ENCODE measurements at places on chromosomes 5 and 9.
A peak's percentile ranks its signal among the peaks of the same experiment; 100 is the strongest.

DNA sequence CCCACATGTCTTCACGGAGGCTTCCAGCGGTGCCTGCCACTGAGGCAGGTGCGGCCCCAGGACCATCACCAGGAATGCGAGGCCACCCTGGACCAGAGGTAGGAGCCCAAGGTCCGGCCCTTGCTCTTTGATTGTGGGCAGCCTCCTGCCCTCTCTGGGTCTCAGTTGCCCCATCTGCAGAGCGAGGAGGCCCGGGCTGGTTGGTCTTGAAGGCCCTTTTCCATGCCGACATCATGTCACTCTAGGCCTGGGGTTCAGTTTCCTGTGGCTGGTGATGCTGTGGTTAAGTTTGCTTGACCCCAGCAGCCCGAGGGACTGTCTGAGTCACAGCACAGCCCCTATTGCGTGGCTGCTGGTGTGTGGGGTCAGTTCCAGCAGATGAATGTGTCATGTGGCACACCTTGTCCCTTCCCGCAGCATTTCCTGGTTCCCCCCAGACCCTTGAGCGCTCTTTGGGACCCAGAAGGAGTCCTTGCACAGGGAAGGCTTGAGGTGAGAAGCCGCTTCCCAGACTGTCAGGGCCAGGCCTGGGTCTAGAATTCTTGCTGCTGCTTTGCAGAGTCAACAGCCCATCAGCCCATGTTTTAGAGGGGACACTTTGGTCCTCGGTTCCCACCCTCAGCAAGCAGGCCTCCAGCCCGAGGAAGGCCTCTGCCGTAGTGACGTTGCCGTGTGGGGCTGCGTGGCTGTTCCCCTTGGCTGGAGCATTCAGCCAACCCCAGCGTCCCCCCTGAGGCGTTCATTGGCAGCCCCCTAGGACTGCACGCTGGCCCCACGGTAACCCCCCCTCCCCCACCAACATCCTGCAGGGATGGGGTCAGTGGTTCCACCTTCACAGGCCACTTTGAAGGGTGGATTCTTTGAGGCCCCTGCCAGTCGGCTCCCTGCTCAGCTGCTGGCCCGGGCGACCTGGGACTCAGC, 31.0 kb upstream of the HMCN2 start:
- peak overlapping the region; percentile 36 for H3K27ac ChIP-seq
- H3K36me3 ChIP-seq: peaks cover 17% of the 10 kb centered on the region
- peaks cover 7% of the 10 kb centered on the region for H3K4me1 ChIP-seq
- DNase-seq: no peak
- no peak overlapping the region for H3K4me3 ChIP-seq

DNA sequence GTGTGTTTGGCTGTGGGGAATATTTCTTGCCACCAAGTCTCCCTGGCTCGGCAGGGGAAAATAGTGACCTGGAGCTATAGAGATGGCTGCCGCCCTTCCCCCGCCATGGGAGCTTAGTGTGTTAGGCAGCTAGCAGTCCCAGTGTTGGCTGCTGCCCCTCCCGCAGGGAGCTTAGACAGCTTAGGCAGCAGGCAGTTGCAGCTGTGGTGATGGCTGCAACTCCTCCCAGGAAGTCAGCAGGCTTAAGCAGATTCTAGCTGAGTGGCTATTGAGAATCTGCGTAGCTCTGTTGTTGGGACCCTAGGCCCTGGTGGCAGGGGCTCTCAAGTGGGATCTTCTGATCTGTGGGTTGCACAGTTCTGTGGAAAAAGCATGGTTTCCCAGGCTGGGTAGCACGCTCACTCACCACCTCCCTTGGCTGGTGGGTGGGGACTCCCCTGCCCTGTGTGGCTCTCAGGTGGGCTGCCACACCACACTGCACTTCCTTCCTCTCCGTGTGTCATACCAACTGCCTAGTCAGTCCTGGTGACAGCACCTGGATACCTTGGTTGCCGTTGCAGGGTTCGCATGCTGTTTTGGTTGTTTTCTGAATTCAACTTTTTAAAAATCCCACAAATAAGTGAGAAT, 9.3 kb downstream of the OR1N2 start:
- H3K27me3 ChIP-seq: no peaks in the 10 kb centered on the region
- DNase-seq: no peak
- no peak overlapping the region for H3K27ac ChIP-seq

- H3K27ac ChIP-seq: no peak overlapping the region
- no peaks in the 10 kb centered on the region for H3K4me1 ChIP-seq
- H3K4me3 ChIP-seq: no peak overlapping the region
- peak; percentile 57 for DNase-seq
- no peaks in the 10 kb centered on the region for H3K27me3 ChIP-seq
- H3K36me3 ChIP-seq: no peaks in the 10 kb centered on the region
Measured at GRCh38 chr9:134858051-134858841, 22.4 kb upstream of the FCN2 start.

DNA sequence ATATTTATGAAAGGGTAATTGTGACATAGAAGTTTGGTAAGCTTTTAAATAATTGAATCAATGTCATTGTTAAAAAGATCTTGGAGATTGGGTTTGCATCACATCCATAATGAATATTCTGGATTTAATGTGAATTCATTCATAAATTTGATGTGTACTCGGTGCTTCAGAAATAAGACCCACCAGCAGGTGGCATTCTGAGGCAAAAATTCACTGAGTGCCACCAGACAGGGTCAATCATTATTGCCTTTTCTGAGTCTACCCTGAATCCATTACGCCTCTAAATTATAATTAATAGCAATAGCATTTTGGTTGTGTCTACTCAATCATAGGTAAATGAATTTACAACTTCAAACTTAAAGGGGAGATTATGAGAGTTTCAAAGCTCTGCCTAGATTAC, 1.0 kb downstream of the TRPC7 start:
- no peak for DNase-seq
- no peak overlapping the region for H3K27ac ChIP-seq
- H3K27me3 ChIP-seq: no peaks in the 10 kb centered on the region
- H3K4me1 ChIP-seq: no peaks in the 10 kb centered on the region
- H3K4me3 ChIP-seq: no peak overlapping the region

- H3K27me3 ChIP-seq: no peaks in the 10 kb centered on the region
- H3K27ac ChIP-seq: no peak overlapping the region
- no peaks in the 10 kb centered on the region for H3K4me1 ChIP-seq
- H3K36me3 ChIP-seq: no peaks in the 10 kb centered on the region
- DNase-seq: no peak
Measured at GRCh38 chr5:127590156-127590722, 58.6 kb upstream of the CTXN3 start.

DNA sequence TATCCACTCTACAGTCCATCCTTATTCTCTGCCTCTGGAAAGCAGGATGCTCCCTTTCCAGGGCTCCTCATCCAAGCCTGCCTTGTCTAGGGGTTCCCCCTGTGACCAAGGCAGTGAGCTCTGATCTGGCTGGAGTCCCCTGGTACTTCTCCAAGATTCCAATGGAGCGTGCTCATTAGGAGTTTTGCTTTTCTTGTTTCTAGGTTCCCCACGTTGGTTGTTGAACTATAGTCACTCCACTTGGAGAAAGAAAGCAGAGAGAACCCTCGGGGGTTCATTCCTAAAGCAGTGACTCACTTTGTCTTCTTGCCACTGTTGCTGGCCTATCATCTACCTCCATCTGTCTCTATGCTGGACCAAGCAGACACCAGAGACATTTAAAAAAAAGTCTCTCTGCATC, 192.6 kb downstream of the TLE4 start:
- no peaks in the 10 kb centered on the region for H3K36me3 ChIP-seq
- H3K4me1 ChIP-seq: peaks cover 3% of the 10 kb centered on the region
- no peak overlapping the region for H3K4me3 ChIP-seq
- no peaks in the 10 kb centered on the region for H3K27me3 ChIP-seq
- DNase-seq: no peak

GRCh38 chr5:143588933-143589662, 185.6 kb upstream of the NR3C1 start:
- H3K27ac ChIP-seq: no peak overlapping the region
- H3K4me3 ChIP-seq: no peak overlapping the region
- no peak for DNase-seq
- no peaks in the 10 kb centered on the region for H3K36me3 ChIP-seq
- peaks cover 4% of the 10 kb centered on the region for H3K4me1 ChIP-seq

GRCh38 chr5:15463231-15463980, 36.6 kb upstream of the FBXL7 start:
- H3K27me3 ChIP-seq: no peaks in the 10 kb centered on the region
- no peak overlapping the region for H3K4me3 ChIP-seq
- no peak for DNase-seq
- H3K36me3 ChIP-seq: no peaks in the 10 kb centered on the region
- H3K4me1 ChIP-seq: no peaks in the 10 kb centered on the region

- H3K4me1 ChIP-seq: peaks cover 35% of the 10 kb centered on the region
- H3K27ac ChIP-seq: no peak overlapping the region
- no peak overlapping the region for H3K4me3 ChIP-seq
- H3K27me3 ChIP-seq: no peaks in the 10 kb centered on the region
- no peak for DNase-seq
Measured at GRCh38 chr9:129840034-129840433, 4.8 kb downstream of the USP20 start.

DNA sequence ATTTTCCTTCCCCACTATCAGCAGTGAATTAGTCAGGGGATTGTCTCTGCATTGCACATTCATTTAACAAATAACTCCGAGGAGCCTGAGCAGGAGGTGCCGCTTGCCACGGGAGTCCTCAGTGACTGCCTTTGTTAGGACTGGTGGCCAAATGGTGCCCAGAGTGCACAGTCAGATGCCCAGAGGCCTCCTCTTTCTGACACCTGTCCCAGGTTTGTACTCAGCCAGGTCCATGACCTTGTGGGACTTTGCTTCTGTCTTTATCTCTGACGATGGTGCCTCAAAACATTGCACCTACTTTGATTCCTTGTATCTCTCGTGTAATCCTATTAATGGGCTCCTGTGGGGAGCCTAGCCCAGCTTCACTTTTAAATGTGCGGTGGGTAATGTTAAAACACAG, 4.3 kb downstream of the SRD5A1 start:
- H3K4me3 ChIP-seq: no peak overlapping the region
- H3K27ac ChIP-seq: no peak overlapping the region
- no peaks in the 10 kb centered on the region for H3K36me3 ChIP-seq
- no peaks in the 10 kb centered on the region for H3K27me3 ChIP-seq
- no peak for DNase-seq
- H3K4me1 ChIP-seq: peaks cover 3% of the 10 kb centered on the region

GRCh38 chr9:136544964-136545691, 720 bp downstream of the NOTCH1 start:
- no peak for DNase-seq
- H3K4me3 ChIP-seq: peak overlapping the region; percentile 96
- peak overlapping the region; percentile 85 for H3K27ac ChIP-seq
- H3K4me1 ChIP-seq: peaks cover 47% of the 10 kb centered on the region

DNA sequence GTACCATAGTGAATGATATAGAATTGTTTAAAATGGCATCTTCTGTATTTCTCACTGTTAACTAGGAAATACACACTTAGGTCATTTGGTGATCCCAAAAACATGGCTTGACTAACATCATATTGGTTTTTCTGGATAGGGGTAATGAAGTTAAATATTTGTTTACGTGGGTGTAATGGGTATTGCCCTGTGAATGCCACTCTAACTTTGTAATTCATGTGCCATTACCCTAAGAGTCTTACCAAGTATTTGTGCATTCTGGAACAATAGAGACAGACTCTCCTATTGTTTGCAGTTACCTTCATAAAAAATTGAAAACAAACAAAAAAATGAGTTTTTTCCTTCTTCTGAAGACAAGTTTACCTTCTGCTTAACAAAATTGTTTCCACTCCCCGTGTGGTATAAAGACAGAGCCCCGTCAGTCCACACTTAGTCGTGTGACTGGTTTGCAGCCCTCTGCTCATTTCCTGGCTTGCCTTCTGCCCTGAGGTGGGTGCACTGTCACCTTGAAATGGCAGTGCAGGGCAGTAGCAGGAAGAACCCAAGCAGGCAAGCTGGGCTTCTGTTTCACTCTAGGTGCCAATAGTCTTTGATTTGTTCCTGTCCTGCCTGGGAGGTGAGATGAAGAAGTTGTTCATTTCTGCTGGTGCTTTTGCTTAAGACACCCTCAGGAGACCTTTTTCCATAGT, 9.6 kb upstream of the CATSPER3 start:
- peaks cover 14% of the 10 kb centered on the region for H3K36me3 ChIP-seq
- DNase-seq: no peak
- H3K27me3 ChIP-seq: no peaks in the 10 kb centered on the region
- no peaks in the 10 kb centered on the region for H3K4me1 ChIP-seq

DNA sequence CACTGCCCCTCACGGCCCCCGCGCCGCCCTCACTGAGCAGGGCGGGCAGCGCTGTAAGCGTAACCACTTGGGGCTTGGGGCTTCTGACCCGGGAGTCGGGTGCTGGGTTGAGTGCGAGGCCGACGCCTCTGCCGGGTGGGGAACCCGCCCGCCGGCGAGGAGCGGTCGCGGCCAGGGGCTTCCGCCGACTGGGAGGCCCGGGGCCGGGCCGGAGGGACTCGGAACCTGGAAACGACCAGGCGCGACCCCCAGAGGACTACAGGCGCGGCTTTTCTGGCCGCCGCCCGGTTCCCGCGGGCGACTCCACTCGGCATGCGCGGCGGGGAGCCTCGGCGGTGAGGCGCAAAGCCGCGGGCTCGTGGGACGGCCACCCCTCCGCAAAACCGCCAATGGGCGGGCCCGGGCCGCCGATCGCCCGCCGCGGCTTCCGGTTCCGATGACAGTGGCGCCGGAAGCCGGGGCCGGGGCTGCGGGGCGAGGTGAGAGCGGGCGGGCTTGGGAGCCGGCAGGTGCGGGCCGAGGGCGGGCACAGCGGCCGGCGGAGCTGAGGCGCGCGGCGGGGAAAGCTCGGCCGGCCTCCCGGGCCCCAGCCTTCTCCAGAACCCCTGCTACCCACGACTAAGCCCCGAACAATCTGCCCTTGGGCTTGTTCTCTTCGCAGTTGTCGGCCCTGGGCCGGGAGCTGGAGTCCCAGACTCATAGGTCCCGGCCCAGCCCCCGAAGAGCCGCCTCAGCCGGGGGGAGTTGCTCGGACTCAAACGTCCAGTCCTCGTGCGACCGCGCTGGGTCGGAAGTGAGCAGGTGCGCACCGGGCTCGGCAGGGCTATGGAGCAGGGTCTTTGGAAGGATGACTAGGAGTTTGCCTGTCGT, at the start of gene RMND5B:
Gene RMND5B, plus strand, starts transcription at position 439 of the 870 bp plus-strand sequence. CDS start 7,106 bp downstream, outside the sequence.
- H3K4me3 ChIP-seq: peak within 1 kb of the TSS; percentile 80
- peak within 1 kb of the TSS; percentile 93 for H3K27ac ChIP-seq
- DNase-seq: peak; percentile 89
- peaks cover 11% of the 10 kb centered on the region for H3K36me3 ChIP-seq

GRCh38 chr9:86200599-86201162, 58.8 kb downstream of the C9orf153 start:
- H3K4me3 ChIP-seq: no peak overlapping the region

DNA sequence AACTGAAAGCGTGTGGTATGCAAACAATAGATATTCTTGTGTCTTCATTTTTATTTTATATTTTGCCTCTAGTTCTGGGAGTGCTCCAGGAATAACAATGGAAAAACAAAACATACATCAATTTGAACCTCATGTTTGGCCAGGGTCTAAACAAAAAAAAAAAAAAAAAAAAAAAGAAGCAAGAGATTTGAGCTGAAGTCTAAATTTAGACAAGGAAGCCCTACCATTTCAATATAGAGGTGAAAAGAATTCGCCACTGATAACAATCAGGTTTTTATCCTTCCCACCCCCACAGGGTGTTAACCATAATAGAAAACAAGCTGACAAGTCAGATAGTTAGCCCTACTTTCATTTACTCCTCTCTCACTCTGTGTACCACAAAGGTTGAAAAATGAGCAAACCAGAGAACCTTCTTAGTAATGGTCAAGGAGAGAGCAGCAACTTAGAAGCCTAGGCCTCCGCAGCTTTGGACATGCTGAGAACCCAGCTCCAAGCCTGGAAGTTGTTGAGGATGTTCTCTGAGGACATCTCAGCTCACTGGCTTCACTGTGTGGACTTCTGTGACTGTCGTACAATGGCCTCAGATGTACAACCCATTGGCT, 118.2 kb upstream of the HMHB1 start:
- H3K27ac ChIP-seq: no peak overlapping the region
- DNase-seq: no peak
- H3K36me3 ChIP-seq: no peaks in the 10 kb centered on the region
- H3K27me3 ChIP-seq: no peaks in the 10 kb centered on the region
